CD8-positive, alpha-beta T cell (primary cell): ENCODE measurements at places on chromosomes 4 and X. TPM values are rescaled to one million over a fixed set of nuclear protein-coding genes. Genes with fewer than 3 reads are reported as not detected.

Gene SSX4
- not detected for total RNA-seq

Gene MCTS1
- total RNA-seq: 9.2 TPM

Gene GSX2
- total RNA-seq: not detected

Gene OCIAD1
- 80.0 TPM for total RNA-seq

Gene FAT4
- not detected for total RNA-seq

Gene ARHGAP10
- total RNA-seq: 7.4 TPM

Gene TENM3
- total RNA-seq: not detected

Gene MAGEA12
- total RNA-seq: not detected

Gene BEX2
- total RNA-seq: 57.6 TPM

Gene PNMA5
- total RNA-seq: not detected

Gene CPLX1
- 1.2 TPM for total RNA-seq

Gene USP26
- total RNA-seq: not detected

Gene ERVMER34-1
- total RNA-seq: not detected

Gene GYPB
- total RNA-seq: not detected
